Glutamatergic neuron (in vitro differentiated cells): ENCODE measurements at places on chromosomes 6 and 20. TPM values are rescaled to one million over a fixed set of nuclear protein-coding genes. Genes with fewer than 3 reads are reported as not detected.

- H3K4me1 ChIP-seq = peaks cover 1% of the 10 kb centered on the region
- no peak for DNase-seq
- H3K27ac ChIP-seq = no peak overlapping the region
- no peaks in the 10 kb centered on the region for H3K36me3 ChIP-seq
Observed at GRCh38 chr6:20028143-20028542, 184.1 kb downstream of the MBOAT1 start.

The POPDC3 gene
- 10.9 TPM for total RNA-seq

The HACE1 gene
- total RNA-seq = 22.0 TPM

DNA sequence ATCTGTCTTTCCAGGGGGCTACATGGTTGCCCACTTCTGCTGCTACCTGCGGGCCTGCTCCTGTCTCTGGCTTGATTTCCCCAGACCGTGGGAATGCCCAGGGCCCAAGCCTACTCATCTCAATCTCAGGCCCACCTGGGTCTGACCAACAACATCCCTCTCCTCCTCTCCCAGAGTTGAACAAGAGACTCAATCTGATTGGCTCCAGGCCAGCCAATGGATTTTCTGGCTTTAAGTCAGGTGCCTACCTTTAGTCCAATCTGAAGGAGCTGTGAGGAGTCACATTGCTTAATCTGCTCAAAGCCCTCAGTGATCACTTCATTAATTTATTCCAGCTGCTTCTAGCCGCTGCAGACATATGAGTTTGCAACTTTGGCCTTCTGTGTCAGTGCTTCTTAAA, 162.4 kb upstream of the KCNG1 start:
- H3K4me1 ChIP-seq = peaks cover 11% of the 10 kb centered on the region
- H3K4me3 ChIP-seq = no peak overlapping the region
- DNase-seq = no peak
- no peak overlapping the region for H3K27ac ChIP-seq
- H3K36me3 ChIP-seq = no peaks in the 10 kb centered on the region
- peaks cover 3% of the 10 kb centered on the region for H3K27me3 ChIP-seq

- peak overlapping the region; percentile 74 for H3K4me3 ChIP-seq
- peak overlapping the region; percentile 10 for H3K27ac ChIP-seq
- H3K4me1 ChIP-seq = peaks cover 2% of the 10 kb centered on the region
- peak; percentile 93 for DNase-seq
- no peaks in the 10 kb centered on the region for H3K36me3 ChIP-seq
- peaks cover 2% of the 10 kb centered on the region for H3K27me3 ChIP-seq
Observed at GRCh38 chr6:56955171-56956155, 556 bp downstream of the BEND6 start.

DNA sequence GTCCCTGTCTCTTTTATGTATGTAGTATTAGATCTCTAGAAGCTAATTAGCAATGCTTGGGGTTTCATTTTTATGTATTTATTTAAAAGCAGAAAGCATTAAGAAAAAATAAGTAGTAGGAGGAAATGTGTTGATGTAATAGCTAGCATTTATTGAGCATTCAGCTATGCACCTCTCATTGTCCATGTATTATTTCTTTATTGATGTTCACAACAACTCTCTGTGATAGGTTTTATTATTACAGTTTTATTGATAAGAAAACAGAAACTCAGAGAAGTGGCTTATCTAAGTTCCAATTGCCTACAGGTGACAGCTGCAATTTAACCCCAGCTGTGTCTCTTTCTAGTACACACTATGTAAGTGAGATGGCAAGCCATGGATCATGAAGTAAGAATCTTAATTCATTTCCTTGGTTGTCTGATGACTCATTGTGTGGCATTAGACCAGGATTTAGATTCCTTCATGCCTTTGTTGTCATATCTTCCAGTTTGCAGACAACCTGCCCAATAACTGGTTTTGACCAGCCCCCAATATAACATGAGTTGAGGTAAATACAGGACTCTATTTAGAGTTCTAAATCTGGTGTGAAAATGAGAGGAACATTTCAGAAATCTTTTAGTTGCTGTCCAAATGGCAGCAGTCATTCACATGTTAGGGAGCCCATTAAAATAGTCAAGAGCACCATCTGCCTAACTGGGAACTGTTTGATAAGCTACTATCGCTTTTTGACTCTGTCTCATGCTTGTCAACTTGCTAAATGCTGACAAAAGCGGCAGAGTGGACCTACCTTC, 170.8 kb upstream of the PHACTR1 start:
- no peaks in the 10 kb centered on the region for H3K4me1 ChIP-seq
- H3K4me3 ChIP-seq = no peak overlapping the region
- peaks cover 5% of the 10 kb centered on the region for H3K36me3 ChIP-seq
- no peak overlapping the region for H3K27ac ChIP-seq
- no peaks in the 10 kb centered on the region for H3K27me3 ChIP-seq
